Natural killer cell treated with Interleukin-12 subunit alpha and Interleukin-12 subunit beta and Interleukin-15 and Interleukin-18, amount 100 ng/mL, for 72 hours (primary cell): ENCODE measurements at places on chromosomes 2 and 18. TPM values are rescaled to one million over a fixed set of nuclear protein-coding genes. Genes with fewer than 3 reads are reported as not detected.

GRCh38 chr18:26714739-26715138, 150.8 kb downstream of the AQP4 start:
- no peaks in the 10 kb centered on the region for H3K36me3 ChIP-seq
- peaks cover 11% of the 10 kb centered on the region for H3K27me3 ChIP-seq
- H3K4me3 ChIP-seq, result no peak overlapping the region
- peaks cover 4% of the 10 kb centered on the region for H3K4me1 ChIP-seq
- DNase-seq, result no peak

The NPHP1 gene
- 0.28 TPM for total RNA-seq

The CDK15 gene
- not detected for total RNA-seq

- no peak overlapping the region for H3K4me3 ChIP-seq
- no peaks in the 10 kb centered on the region for H3K27me3 ChIP-seq
- peaks cover 15% of the 10 kb centered on the region for H3K4me1 ChIP-seq
- H3K27ac ChIP-seq, result no peak overlapping the region
Observed at GRCh38 chr2:42754021-42754775, 9.7 kb downstream of the OXER1 start.

DNA sequence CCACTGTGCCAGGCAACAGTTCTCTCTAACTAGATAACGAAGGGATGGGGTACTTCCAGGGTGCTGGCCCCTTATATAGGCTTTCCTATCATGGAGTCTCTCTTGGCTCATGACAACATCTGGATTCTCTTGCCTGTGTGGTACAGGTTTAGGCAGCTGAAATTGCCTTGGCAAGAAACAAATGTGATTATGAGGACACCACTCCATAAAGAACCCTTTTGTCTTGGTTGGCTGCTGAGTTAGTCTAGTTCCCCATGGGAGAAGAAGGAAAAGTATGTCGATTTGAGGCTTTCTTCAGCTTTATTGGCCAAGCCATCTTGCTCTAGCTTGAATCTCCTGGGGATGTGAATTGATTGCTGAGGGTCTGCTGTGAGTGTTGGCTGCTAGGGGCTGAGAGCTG, 76.3 kb upstream of the ZCCHC2 start:
- H3K27me3 ChIP-seq, result peaks cover 5% of the 10 kb centered on the region
- H3K4me3 ChIP-seq, result no peak overlapping the region
- H3K4me1 ChIP-seq, result peaks cover 18% of the 10 kb centered on the region
- no peaks in the 10 kb centered on the region for H3K36me3 ChIP-seq
- DNase-seq, result no peak

The CLEC4F gene
- total RNA-seq, result 8.9 TPM

DNA sequence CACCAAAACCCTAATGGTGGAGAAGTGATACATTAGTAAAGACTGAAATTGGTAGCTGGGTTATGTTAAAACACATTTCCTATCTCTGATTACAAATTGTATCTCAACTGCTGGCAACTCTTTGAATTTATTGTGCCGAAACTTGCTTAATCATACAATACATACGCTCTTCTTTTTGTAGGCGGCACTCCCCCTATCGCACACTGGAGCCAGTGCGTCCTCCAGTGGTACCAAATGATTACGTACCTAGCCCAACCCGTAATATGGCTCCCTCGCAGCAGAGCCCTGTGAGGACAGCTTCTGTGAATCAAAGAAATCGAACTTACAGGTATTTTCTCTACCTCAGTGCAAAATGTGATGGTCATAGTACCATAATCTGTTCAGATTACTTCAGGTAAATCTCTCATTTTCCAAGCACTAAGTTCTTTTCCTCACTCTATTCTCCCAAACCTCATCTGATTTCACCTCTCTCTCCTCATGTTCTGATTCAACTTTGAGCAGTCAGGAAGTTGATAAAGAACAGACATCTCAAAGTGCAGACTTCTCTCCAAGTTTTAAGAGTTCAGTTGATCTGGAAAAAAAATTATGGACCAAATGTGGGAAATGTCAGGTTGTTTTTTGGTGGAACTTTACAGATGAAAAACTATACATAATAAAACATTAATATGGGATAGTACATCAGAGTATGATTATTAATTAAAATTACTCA, 66.5 kb downstream of the ABI2 start:
- no peak overlapping the region for H3K4me3 ChIP-seq
- no peak for DNase-seq
- no peaks in the 10 kb centered on the region for H3K4me1 ChIP-seq
- peaks cover 14% of the 10 kb centered on the region for H3K36me3 ChIP-seq
- H3K27ac ChIP-seq, result no peak overlapping the region
